ENCODE measurements at places on chromosomes 5 and 9. TPM values are rescaled to one million over a fixed set of nuclear protein-coding genes. Genes with fewer than 3 reads are reported as not detected.

PCDHB2 gene
- total RNA-seq, result 3.3 TPM

FIBCD1 gene
- 25.1 TPM for total RNA-seq

MAMDC2 gene
- total RNA-seq, result 0.27 TPM

HCN1 gene
- total RNA-seq, result not detected
